ENCODE measurements at places on chromosomes 5 and 9. TPM values are rescaled to one million over a fixed set of nuclear protein-coding genes. Genes with fewer than 3 reads are reported as not detected.

DNA sequence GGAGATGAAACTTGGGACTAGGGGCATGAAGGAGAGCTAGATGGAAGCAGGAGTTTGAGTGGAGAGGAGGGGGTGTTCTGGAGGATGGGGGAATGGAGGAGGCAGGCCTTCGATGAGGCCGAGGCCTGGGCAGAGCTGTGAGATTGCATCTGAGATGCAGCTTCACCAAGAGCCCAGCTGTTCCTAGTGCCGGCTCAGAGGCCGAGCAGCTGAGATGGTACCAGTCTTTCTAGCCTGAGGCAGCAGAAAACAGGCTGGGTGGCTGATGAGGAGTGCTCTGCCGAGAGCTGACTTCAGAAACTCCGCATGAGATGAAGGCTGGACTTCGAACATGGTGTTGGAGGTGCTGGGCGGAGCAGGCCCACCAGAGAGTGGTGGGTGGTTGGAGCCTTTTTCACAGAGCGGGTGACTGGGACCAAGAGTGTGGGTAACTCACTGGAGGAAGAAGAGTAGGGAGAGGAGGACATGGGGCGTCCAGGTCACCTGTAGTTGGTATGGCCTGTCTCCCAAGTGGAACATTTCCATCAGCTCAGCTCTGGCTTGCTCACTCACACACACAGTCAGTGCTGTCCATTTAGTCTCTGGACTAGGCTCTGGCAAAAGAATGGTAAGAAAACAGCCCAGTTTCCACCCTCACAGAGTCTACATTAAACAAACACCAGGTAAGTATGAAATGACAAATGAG, 54.7 kb downstream of the TMOD1 start:
- no peak for DNase-seq

GRCh38 chr5:67770431-67771025, 445.0 kb upstream of the PIK3R1 start:
- no peak for DNase-seq

Gene PCDHB2
- total RNA-seq, result 17.6 TPM

Gene PRLR
- total RNA-seq, result not detected

Gene FANCG
- total RNA-seq, result 53.4 TPM

Measured in G401 (cell line).